ENCODE measurements at places on chromosomes 5 and 9.

- DNase-seq: peak; percentile 55
These were observed 122.7 kb upstream of the LMX1B start for GRCh38 chr9:126490871-126491567.

GRCh38 chr5:138833080-138833479 is 42.1 kb downstream of the LRRTM2 start:
- DNase-seq: no peak

GRCh38 chr9:133340256-133340655 is 4.3 kb upstream of the SURF6 start:
- DNase-seq: no peak

GRCh38 chr9:38393128-38393796 is 760 bp downstream of the ALDH1B1 start:
- DNase-seq: no peak

DNA sequence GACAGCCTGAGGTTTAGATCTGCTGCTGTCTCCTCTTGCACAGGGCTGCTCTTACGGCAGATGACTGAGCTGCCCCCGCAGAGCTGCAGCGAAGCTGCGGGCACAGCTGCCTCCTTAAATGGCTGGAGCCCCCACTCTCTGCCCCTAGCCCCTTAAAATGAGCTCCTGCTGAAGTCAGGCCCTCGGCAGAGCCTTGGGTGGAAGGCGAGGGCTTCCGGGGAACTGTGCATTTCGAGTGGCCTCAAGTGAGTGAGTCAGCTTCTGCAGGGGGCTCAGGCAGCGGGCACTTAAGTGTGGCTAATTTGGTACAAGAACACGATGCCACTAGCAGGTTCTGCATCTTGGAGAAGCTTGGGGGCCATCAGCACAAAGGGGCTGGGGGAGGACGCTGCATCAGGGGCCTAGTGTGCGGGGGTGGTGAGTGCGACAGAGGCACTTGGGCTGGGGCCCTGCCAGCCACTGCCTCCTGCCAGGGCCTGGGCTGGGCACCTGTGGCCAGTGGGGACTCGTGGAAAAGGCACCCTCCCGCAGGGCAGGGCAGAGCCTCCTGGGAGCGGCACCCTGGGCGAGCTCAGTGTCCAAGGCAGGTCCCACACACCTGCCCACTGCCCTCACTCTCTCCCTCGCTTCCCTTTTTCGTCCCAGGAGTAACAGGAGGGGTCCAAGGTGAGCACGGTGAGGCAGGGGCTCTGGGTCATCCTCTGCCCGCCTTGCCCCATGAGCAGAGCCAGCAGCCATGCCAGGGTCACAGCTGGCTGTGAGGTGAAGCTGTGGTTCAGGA is 28.8 kb upstream of the RNU6ATAC start:
- no peak for DNase-seq

Measured in hepatic stellate cell (primary cell).